Mesenteric fat pad (tissue), 1 donor: ENCODE measurements at places on chromosomes 3 and 15. TPM values are rescaled to one million over a fixed set of nuclear protein-coding genes. Genes with fewer than 3 reads are reported as not detected.

- no peak for DNase-seq
Observed at GRCh38 chr15:85329561-85330422, 50.6 kb upstream of the AKAP13 start.

- DNase-seq, result no peak
Observed at GRCh38 chr15:69497667-69498066, 45.0 kb downstream of the RPLP1 start.

DNA sequence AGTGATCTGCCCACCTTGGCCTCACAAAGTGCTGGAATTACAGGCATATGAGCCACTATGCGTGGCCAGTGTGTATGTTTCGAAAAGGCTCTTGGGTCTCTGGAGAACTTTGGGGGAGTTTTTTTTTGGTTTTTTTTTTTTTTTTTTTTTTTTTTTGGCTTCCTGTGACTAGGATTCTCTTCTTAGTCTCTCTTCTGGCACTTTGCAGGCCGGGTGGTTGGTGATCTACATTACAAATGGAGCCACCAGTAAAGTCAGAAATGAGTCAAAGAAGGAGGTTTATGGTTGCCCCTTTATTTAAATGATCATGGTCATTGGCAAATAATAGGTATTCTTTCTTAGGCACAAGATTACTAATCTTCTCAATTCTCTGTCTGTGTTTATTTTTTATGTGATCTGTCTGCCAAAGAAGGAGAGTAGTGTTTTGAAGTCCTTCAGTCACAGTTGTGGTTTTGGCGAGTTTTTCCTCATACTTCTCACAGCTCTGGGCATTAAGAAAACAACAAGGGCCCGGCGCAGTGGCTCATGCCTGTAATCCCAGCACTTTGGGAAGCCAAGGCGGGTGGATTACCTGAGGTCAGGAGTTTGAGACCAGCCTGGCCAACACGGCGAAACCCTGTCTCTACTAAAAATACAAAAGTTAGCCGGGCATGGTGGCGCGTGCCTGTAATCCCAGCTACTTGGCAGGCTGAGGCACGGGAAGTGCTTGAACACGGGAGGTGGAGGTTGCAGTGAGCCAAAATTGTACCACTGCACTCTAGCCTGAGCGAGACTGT is 38.3 kb downstream of the PDE8A start:
- DNase-seq, result no peak

GRCh38 chr15:68781766-68782588 is 38.7 kb downstream of the ANP32A start:
- DNase-seq, result peak; percentile 89

HACD3 gene
- 27.9 TPM for total RNA-seq

SAMD7 gene
- not detected for total RNA-seq

CSNK1G1 gene
- total RNA-seq, result 19.8 TPM

DNA sequence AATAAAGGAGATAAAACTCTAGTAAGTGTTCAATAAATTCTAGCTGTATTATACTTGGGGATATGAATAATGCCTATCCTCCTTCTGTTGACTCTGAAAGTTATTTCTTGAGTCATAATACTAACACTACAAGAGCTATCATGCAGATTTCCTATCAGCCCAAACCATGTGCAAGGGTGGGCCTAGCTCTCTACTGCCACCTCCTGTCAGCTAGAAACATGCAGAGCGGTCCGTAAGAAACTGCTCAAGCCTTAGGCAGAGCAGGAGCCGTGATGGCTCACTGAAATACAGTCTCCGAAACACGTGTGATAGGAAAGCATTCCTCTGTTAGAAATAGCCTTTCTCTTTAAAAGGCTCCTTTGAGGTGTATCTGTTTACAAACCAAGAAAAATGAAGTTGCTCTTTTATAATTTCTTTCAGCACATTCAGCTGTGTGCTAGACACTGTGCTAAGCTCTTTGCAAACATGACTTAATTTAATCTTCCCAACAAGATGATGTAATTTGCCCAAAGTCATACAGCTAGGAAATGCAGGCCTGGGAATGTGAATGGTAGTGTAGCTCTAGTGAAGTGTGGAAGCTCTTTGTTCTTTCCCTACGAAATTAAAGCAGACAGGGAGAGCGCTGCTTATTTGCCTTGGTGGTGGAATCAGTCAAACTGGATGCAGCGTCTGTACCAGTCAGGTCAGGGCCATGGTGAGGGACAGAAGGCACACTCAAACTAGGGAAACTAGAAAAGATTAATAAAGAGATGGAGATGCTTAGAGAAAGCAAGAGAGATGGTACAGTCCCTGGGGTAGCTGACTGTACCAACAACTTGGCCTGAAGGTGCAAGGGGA is 43.1 kb downstream of the MTHFS start:
- no peak for DNase-seq

ABHD17C gene
- total RNA-seq, result 5.0 TPM

TIGIT gene
- total RNA-seq, result 0.42 TPM

- no peak for DNase-seq
Observed at GRCh38 chr3:190116551-190117067, 4.1 kb downstream of the P3H2 start.

- no peak for DNase-seq
Observed at GRCh38 chr3:179432021-179432420, 19.2 kb downstream of the GNB4 start.

GRCh38 chr3:170247875-170248274 is 25.7 kb downstream of the PRKCI start:
- no peak for DNase-seq

GRCh38 chr15:70023064-70023768 is 74.5 kb downstream of the TLE3 start:
- no peak for DNase-seq

GRCh38 chr3:144586382-144586781 is 614.8 kb downstream of the DIPK2A start:
- DNase-seq, result no peak

- DNase-seq, result no peak
Observed at GRCh38 chr3:141380279-141380678, 12.0 kb downstream of the ZBTB38 start.

DNA sequence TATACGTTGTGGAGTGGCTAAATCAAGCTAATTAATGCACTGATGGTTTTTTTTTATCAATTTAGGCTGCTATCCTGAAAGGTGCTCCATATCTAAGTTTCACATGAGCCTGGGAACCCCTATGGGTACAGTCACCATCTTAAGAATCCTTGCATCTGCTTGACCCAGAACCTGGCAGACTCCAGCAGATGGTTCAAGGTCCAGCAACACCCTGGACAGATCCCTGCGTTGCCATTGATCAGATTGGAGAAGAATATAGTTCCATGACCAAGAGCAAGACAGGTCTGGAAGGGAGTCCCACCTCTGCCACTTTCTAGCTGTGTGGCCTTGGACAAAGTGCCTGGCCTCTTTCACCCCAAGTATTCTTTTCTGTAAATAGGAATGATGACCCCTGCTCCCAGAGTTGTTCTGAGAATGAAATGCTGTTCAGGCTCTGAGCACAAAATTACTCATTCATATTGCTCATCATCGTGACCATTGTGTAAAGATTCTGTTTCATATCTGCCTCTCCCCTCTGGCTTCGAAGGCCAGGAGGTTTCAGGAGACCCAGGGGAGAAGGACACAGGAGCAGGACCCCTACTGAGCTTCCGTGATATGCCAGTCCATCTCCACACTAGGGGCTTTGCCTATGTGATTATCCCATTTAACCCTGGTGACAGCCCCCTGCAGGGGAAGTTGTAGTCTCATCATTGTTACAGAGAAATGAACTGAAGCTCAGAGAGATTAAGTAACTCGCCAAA is 30.0 kb upstream of the TSEN2 start:
- peak; percentile 39 for DNase-seq

IGDCC3 gene
- total RNA-seq, result not detected

APBA2 gene
- total RNA-seq, result 2.2 TPM

GRCh38 chr15:38849046-38849445 is 284.4 kb upstream of the RASGRP1 start:
- no peak for DNase-seq

- no peak for DNase-seq
Observed at GRCh38 chr3:144287001-144287400, 315.4 kb downstream of the DIPK2A start.

NAALADL2 gene
- 12.5 TPM for total RNA-seq

- DNase-seq, result no peak
Observed at GRCh38 chr3:134312873-134313846, 61.1 kb downstream of the AMOTL2 start.

DNA sequence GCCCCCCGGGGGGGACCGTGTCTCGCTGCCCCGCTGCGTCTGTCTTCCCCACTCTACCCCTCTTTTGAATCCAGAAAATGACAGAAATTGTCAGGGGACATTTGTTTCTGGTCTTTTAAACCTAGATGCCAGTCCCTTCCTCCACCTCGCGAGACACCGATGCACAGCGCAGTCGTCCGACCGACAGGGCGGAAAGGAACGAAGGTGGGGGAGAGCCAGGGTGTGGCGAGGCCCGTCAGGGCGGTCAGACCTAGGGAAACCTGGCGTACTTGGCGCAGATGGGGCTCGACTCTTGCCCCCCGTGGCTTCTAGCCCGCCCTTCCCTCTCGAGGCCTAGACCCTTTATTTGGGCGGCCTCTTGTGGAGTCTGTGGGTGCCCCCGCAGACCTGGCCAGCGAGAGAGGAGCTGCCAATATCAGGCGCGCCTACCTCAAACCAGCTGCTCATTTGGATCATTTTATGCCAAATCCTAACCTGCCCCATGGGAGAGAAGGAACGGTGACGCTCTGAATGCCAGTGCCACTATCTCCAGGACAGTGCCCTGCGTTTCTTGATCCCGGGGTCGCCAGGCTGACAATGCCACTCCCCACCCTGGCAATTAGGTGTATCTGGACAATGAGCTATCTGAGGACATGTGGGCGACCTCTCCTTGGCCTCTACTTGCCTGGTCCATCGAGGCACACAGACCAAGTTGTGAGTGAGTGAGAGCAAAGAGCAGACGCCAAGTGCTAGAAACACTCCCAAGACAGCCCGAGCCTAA is 500 bp upstream of the RAB6B start:
- DNase-seq, result no peak

DNA sequence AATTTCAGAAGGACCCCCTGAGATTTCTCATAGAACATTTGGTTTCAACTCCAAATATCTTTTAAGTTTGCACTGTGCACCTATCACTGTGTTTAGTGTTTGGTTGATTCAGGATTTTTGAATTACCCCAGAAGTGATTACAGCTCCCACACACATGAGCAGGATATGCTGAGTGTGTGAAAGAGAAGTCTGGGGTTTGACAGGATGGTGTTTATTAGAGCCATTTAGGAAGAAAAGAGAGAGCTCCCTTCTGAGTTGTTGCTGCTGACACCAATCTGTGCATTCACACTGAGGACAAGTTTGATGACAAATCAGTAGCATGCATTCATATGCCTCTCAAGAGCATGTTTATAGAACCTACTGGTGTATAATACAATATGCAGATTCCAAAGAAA is 118.1 kb downstream of the RPL22L1 start:
- DNase-seq, result no peak

GNAI2 gene
- total RNA-seq, result 309 TPM

- DNase-seq, result peak; percentile 89
Observed at GRCh38 chr3:11155341-11156025, 1.2 kb downstream of the HRH1 start.

DNA sequence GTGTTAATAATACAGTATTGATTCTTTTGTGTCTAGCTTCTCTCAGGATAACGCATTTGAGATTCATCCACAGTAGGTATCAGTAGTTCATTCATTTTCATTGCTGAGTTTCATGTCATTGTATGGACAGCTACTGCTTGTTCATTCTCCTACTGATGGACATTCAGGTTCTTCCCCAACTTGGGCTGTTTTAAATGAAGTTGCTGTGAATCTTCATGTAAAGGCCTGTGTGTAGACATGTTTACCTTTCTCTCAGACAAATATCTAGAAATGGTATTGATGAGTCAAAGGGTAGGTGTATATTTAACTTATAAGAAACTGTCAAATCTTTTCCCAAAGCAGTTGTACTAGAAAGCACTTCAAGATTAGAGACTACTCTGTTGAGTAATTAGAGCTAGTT is 26.7 kb downstream of the MCF2L2 start:
- no peak for DNase-seq

AP3B2 gene
- 0.84 TPM for total RNA-seq

DNA sequence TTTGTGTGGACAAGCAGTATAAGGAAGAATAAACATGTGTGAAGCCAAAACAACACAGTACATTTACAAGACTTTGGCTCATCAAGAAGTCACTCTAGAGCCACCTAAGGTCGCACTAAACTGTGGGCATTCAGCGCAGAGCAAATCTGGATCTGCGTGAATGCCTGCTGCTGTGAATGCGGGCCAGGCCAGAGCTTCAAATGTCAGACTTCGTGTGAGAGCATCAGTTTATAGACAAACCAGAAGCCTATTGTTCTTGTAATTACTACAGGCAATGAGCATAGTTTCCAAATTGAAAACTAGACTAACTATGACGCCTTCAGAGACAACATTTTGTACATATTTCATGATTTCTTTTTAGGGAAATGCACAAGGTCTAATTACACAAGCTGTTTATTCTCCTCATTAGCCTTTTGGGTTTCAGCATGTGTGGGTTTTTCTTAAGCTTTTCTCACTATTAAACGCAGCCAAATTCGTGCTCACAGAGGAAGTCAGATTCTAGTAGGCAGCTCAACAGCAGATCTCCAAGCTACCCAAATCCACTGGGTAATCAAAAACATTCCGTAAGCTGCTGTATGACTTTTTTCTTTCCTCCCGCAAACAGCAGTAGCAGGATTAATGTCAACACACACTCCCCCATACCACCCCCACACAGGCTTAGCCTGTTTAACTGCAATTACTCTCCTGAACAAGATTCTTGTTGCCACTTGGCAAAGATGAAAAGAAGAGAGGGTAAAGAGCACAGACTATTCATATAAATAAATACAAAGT is 84.5 kb upstream of the SETMAR start:
- DNase-seq, result no peak

DNA sequence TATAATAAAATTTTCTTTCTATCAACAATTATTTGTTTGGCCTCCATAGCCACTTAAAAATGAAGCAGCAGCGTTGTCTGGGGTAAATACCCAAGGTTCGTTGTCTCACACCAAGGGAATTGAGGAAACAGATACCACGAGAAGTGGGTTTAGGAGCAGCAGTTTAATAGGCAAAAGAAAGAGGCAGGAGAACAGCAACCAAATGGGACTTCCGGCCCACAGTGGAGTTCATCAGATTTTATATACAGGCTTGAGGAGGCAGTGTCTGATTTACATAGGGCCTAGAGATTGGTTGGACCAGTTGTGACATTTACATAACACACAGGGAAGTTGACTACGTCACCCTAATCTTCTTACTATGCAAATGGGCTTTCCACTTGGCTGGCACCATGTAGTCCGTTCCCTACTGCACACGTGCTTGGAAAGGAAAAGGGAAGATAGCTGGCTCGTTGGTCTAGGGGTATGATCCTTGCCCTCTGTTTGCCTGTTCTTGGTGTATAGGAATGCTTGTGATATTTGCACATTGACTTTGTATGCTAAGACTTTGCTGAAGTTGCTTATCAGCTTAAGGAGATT is 61.5 kb upstream of the SETMAR start:
- DNase-seq, result no peak

DNA sequence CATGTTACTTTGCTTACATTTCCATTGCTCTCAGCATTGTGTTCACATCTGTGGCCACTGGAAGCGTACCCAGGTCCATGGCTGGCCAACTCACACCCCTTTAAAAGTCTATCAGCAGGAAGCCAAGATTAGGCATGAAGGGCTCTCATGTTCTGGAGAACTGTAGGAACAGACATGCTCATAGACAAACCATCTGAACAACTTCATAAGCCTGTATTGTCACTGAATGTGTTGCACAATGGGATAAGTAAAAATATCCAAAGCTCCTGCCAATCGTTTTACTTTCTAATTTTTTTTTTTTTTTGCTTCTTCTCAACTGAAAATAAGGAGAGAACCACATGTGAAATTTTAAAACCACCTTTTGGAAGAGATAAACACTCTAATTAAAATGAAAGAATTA is 6.4 kb downstream of the RPLP1 start:
- DNase-seq, result no peak

GRCh38 chr15:47811172-47811571 is 93.9 kb downstream of the SEMA6D start:
- DNase-seq, result no peak

RABL3 gene
- 29.6 TPM for total RNA-seq

C3orf49 gene
- total RNA-seq, result not detected

SERPINI1 gene
- total RNA-seq, result 2.2 TPM
